Effector memory CD8-positive, alpha-beta T cell (primary cell): ENCODE measurements at places on chromosomes 12 and 14.

DNA sequence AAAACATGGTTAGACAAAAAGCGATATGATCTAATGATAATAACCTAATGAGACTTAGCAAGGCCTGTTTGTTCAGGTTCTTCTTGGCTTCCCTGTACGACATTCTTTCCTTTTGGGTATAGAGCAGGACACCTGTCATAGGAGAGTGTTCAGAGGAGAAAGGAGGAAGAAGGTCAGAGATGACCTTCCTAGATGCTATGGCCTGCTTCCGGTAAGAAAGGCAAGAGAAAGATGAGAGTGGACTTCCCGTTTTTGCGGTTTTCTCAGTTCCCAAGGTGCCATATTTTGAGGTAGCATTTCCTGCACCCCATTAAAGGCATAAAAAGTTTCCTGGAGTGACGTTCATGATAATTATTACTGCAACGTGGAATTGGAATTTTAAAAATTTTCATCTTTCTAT, 8.7 kb downstream of the CLEC4E start:
- DNase-seq = no peak

DNA sequence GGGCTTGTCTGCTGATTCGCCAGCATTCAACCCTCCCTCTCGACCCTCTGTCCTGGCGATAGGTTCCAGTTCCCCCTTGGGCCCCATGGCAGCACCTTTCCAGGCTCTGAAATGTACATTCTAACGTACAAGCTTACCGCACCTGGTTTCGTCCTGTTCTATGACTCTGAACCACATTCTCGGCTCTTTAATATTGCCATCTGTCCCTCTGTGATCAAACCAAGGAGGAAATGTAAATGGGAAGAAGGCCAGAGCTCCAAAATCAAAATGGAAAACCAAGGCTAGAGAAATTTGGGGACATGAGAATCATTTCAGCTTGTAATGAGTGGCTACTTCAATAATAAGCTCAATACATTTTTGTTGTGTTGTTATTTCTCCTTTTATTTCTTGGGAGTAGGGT, 117.2 kb downstream of the TTC7B start:
- no peak for DNase-seq

- DNase-seq = peak; percentile 53
Measured at GRCh38 chr14:68862954-68863594, 70.2 kb upstream of the ZFP36L1 start.

DNA sequence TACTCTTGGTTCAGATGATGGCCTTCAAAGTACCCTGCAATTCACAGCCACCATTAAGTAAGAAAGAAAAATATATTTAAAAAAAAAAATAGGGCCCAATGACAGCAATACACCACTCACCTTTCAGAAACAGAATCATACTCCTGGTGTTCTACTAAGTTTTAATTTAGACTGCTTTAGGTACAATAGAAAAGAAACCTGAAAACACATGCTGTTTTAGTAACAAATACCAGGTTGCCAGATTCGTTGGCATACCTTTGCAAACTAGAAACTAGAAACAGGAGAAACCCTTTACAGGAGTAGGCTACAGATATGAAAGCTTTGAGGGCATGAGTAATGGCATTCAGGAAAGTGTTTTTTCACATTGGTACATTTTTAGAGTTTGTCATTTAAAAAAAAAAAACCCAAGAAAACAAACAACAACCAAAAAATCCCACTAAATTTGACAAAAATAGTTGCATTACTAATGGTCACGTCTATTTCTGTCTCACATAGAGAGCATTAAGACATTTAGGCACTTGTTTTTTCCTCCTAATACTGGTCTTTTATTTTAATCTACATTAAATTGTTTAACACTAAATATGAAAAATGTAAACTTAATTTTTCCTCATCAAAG, 4.0 kb downstream of the SIX1 start:
- DNase-seq = no peak

DNA sequence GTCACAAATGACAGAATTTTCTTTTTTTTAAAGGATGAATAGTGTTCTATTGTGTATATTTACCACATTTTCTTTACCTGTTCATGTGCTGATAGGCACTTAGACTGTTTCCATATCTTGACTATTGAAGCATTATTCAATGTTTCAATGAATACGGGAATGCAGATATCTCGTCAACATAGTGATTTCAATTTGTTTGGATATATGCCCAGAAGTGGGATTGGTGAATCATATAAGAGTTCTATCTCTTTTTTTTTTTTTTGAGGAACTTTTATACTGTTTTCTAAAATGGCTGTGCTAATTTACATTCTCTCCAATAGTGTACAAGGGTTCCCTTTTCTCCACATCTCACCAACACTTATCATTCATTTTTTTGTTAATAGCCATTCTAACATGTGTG, 97.9 kb upstream of the FAR2 start:
- no peak for DNase-seq

DNA sequence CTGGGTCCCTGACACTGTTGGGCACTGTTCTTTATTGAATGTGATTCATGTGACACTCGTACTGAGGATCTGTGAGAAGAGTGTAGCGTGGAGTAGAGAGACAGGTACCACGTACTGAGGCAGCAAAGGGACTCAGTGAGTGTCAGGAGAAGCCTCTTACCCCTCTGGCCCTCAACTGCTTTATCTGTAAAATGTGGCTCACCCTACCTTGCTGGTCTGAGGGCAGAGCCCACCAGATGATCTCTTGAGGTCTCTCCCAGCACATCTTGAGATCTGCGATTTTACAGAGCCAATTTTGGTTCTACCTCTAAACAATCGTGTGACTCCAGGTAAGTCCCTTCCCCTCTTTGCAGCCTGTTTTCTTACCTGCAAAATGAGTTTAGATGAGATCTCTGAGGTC, 3.1 kb downstream of the CEBPE start:
- DNase-seq = no peak

GRCh38 chr12:100215209-100215608, 14.6 kb downstream of the ACTR6 start:
- DNase-seq = no peak

- DNase-seq = peak; percentile 66
Measured at GRCh38 chr14:58166005-58166983, 14.3 kb upstream of the ARMH4 start.

GRCh38 chr12:69533844-69534243, 51.4 kb upstream of the CCT2 start:
- no peak for DNase-seq

DNA sequence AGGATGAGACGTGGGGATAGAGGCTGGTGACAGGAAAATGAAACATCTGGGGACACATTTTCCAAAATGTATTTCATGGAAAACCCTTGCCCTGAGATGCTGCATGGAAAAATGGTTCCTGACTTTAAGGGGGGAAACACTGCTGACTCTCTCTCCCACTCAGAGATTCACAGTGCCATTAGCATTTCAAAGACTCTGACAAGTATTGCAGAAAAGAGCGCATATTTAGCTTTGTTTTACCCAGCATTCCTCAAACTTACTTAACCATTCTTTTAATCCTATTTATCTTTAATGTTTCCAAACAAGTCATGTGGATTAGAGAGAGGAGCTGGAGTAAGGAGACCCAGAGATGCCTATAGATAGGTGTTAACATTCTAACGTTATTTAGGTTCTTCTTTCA, 141.8 kb upstream of the DYRK2 start:
- DNase-seq = no peak

GRCh38 chr14:77498120-77498979, at the start of gene ISM2:
Gene ISM2, minus strand, starts transcription at chr14:77498816. Its CDS starts 23 bp downstream, at chr14:77498793.
- peak; percentile 19 for DNase-seq

DNA sequence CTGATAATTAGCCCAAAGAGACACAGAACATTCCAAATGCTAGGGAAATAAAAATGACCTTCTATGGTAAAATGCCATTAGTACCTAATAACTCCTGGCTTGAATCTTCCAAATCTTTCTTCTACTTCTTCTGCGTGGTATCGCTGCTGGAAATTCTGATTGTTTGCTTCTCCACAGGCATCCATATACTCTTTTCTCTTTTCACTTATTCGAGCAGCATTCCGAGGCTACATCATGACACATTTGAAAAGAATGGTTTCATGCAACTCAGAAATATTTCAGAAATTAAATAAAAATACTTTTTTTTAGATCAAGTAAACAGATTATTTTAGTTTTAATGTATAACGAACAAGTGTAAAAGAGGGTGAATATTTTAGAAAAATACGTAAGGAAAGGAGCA, 18.9 kb downstream of the ZCCHC8 start:
- DNase-seq = no peak

- no peak for DNase-seq
Measured at GRCh38 chr12:52005903-52006703, 643 bp upstream of the TAMALIN start.

GRCh38 chr12:18462442-18462841, 201.1 kb downstream of the PIK3C2G start:
- DNase-seq = no peak

GRCh38 chr12:42277396-42278127, 39.5 kb upstream of the YAF2 start:
- no peak for DNase-seq

DNA sequence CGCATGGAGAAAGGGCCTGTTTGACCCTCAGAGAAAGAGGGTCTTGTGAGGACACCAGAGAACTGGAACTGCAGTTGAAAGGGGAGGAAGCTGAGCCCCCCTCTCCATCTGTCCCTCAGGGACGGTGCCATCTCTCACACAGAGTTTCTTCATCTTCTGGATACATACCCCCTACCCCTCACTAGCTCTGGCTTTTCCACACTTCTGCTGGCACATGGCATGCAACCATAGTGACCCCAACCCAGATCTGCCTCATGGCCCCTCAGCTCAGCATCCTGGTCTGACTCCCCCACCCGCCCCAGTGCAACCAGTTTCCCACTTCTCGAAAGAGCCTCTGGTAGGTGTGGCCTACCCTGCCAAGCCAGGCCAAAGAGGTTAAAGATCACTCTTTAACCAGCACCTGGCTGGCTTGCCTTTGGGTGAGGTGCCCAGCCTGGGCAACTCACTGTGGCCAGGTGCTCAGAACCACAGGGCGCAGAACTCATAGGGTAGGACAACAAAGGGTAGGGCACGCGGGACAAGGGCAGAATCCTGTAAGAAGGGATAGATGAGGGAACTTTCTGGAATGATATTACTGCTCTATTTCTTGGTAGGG, 25.8 kb downstream of the GALNT16 start:
- no peak for DNase-seq

- no peak for DNase-seq
Measured at GRCh38 chr12:124111006-124111405, 138.0 kb downstream of the ZNF664 start.

DNA sequence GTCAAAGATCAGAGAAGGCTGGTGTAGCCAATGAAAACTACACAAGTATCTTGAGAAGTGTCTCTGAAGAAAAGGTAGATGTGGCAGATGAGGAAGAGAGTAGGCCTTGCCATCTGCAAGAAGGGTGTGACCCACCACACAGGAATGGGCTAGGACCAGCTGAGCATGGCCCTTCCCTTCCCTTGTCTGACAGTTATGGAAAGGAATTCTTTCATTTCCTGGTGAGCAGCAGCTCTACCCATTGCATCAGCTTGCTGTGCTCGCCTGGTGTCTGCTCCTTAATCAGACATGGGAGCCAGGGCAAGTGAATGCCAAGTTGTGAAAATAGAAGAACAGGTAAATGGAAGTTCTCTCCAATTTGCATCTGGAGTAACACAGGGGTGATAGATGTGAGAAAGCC, 145.2 kb upstream of the KRR1 start:
- no peak for DNase-seq

DNA sequence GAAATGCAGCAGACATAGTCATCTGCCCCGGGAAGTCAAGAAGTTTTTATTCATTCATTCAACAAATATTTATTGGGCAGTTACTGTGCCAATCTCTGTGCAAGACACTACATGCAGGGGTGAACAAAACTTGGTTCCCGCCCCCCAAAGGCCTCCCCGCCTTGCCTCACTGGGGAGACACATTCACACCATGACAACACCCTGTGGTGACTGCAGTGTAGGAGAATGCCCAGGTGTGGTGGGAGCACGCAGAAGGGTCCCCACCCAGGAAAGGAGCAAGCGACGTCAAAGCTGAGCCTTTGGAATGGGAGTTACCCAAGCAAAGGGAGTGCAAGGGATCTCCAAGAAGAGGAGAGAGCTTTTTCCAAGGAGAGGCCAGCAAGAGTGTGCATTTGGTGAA, 1.6 kb upstream of the AQP6 start:
- DNase-seq = no peak

- no peak for DNase-seq
Measured at GRCh38 chr12:121124402-121125109, 8.1 kb upstream of the P2RX7 start.

DNA sequence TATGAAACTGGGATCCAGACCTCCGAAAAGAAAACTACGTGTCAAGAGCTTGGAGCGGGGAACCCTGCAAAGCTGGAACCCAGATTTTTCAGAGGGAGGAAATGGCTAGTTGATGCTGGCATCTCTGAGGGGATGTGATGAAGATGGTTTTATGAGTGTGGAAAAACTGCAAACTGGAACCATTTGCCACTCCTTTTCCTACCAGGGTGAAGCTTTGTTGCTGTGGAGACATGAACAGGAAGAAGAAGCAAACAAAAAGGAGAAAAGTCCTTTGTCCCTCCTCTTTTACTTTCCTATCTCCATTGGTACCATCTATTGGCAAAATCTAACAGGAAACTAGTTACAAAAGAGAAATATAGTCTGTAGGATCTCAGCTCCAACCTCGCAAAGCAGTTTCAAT, 39.2 kb downstream of the CDK17 start:
- no peak for DNase-seq
